IPS-NIHi11 (cell line): ENCODE measurements at places on chromosomes 6 and 20.

DNA sequence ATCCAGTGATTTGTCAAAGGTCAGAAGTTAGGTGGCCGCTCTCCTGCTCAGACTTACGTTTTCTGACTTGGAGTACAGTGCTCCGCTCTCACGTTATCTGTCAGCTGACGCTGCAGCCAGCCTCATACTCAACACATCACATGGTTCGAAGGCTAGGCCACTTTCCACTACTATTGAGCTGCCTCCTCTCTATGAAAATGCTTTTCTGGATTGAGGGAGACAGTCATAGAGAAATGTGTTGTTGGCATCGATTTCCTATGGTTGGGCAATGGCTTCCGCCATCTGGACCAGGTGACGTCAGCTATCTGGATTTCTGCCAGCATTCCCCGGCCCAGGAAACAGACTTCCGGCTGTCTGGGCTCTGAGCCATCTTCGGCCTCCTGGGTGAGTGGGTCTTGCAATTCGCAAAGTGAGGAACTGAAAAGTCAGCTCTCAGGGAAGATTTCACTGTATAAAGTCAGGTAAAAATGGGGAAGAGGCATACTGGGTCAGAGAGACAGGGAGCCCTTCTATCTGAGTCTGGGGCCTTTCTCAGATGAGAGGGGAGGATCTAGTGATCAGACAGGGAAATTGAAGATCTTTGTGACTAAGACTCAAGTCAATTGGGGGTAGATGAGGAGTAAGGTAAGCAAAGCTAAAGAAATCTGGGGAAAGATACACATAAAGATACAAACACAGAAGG lies 37.5 kb upstream of the IER3 start:
- peak; percentile 49 for DNase-seq

- no peak for DNase-seq
Measured at GRCh38 chr6:35635601-35636597, 52.8 kb downstream of the FKBP5 start.

DNA sequence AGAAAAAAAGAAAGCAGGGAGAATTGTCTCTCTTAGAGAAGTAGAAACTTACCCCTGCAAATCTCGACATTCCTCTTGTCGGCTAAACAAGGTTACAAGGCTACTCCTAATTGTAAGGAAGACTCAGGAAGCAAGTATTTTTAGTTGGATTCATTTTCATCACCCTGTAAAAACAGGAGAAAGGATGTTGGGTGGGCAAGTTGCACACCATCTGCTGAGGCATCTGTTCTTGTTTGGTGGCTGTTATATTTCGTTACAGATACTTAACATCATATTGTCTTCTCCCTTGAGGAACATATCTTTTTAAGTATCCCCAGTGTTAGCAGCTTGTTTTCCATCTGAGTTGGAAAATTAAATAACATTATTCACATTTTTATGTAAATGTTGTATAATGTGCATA lies 187.5 kb downstream of the PLCB4 start:
- DNase-seq = no peak

- no peak for DNase-seq
Measured at GRCh38 chr6:1515280-1515679, 94.4 kb upstream of the FOXC1 start.

- DNase-seq = no peak
Measured at GRCh38 chr6:156851454-156851921, 74.3 kb downstream of the ARID1B start.

DNA sequence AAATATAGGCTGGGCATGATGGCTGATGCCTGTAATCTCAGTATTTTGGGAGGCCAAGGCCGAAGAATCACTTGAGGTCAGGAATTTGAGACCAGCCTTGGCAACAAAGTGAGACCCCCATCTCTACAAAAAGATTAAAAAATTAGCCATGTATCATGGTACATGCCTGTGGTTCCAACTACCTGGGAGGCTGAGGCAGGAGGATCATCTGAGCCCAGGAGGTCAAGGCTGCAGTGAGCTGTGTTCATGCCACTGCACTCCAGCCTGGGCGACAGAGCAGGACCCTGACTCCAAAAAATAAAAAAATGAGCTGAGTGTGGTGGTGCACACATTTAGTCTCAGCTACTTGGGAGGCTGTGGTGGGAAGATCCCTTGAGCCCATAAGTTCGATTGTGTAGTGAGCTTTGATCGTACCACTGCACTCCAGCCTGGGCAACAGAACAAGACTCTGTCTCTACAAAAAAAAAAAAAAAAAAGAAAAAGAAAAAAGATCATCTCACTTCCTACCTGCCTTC lies 10.1 kb upstream of the GUCA1B start:
- no peak for DNase-seq

- peak; percentile 43 for DNase-seq
Measured at GRCh38 chr6:130362128-130362527, 3.7 kb upstream of the TMEM200A start.

GRCh38 chr6:166745801-166746668 lies 119.0 kb upstream of the RPS6KA2 start:
- DNase-seq = no peak

DNA sequence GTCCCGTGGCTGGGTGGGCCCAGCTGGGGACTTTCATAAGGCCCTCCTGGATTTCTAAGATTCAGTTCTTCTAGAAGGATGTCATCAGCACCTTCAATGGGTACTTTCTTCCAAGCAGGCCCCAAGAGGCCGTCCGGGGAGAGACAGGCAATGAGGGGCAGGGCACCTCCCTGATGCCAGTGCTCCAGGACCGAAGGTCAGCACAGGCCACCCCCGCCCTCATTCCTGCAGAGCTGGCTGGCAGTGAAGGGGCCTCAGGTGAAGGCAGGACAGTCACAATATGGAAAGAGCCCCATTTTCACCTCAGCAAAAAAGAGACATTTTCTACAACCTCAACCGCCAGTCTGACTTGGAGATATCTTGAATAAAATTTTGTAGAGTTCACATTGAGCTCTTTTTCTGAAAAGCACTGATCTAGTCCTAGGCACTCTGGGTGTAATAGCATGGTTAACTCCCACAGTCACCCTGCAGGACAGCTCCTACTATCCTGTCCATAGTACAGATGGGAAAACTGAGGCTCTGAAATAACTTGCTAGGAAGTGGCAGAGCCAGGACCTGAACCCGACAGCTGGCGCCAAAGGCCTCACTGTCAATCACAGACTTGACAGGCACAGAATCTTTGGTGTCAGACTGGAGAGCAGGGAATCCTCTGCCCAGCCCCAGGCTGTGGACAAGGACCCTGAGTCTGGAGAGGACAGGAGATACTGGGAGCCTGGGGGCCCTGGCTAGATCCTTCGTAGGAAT lies 50.3 kb downstream of the RRBP1 start:
- no peak for DNase-seq

DNA sequence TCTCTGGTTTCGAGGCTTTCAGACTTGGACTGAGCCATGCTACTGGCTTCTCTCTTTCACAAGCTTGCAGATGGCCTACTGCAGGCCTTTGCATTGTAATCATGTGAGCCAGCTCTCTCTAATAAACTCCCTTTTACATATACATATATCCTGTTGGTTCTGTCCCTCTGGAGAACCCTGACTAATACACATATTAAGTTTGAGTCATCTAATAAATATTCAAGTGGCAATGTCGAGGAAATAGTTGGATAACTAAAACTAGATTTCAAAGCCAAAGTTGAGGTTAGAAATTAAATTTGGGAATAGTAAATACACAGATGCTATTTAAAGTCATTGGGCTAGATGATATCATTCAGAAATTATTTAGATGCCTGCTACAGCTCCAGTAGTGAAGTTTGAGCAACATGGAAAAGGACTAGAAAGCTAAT lies 1343.4 kb downstream of the GRIK2 start:
- DNase-seq = no peak

DNA sequence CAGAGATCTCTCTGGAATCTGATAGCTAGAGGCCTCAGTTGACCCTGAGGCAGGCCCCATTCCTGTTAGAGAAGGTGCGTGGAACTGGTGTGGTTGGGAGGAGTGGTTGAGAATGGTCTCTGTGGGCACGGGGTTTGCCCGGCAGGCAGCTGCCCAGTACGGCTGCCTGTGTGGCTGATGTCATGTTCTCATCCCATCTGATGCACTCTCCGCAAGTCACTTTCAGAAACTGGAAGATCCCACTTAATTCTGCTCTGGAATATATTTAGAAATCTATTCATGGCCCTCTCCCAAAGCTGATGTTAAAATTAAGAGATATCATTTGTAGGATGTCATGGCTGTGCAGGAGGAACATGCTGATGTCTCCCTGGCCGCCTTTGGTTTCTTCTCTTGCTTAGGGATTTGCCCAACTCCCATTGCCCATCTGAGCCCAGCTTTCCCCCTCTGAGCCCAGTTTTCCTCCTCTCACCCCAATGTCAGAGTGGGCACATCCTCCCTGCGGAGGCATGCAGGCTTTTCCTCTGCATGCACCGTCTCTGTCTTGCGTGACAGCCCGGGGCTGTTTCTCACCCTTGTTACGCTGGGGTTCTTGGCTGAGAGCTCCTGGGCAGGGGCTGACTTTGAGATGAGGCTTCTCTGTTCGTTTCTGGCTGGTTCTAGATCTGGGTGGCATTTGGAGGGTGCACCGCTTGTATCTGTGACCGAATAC lies 21.0 kb downstream of the PHACTR3 start:
- no peak for DNase-seq

DNA sequence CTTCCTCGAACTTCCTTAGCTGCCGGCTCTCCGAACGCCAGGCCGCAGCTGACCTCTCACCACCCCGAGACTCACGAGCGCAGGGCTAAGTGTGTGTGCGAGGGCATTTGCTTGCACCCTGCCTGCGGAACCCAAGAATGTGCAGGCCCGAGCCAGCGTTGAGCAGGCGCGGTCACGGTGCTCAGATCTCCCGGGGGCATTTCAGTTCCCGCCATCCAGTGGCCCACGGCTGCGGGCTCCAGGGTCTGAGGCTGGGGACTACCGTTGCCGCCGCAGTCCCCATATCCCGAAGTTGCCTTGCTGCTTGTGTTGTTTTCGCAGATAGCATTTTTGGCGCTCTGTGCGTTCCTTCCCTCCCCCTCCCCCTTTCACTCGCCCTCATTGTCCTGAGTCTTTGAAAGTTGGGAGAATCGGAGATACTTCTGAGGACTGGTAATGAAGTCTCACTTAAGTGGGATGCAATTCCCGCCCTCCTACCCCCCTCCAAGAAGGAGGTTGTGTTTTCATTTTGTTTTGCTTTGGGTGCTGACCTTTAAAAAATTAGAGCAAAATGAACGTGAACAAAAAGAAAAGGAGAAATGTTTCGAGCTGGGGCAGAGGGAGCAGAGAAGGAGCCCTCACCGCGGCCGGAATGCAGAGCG lies 1.7 kb downstream of the NR2E1 start:
- DNase-seq = peak; percentile 59

GRCh38 chr6:16486661-16487060 lies 248.3 kb downstream of the GMPR start:
- no peak for DNase-seq

DNA sequence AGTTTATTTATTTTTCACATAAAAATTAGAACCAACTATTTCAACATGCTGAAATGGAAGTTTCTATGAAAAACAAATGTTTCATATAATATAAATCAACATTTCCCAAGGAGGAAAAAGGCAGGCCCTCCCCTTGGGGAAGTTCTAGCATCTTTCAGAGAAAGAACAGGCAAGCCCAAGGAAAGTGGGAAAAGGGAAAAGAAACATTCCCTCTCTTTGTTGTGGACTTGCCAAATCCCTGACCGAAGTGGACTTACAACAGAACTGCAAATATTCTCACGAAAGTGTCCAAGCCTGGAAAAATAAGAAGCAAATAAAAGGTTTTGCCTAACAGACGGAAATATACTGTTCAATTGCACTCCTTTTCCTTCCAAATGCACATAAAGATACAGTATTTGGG lies 214.4 kb downstream of the ATXN1 start:
- DNase-seq = no peak

- no peak for DNase-seq
Measured at GRCh38 chr20:32965581-32966373, 38.5 kb downstream of the SUN5 start.

GRCh38 chr20:4242376-4242775 lies 227.0 kb upstream of the RNF24 start:
- DNase-seq = no peak

DNA sequence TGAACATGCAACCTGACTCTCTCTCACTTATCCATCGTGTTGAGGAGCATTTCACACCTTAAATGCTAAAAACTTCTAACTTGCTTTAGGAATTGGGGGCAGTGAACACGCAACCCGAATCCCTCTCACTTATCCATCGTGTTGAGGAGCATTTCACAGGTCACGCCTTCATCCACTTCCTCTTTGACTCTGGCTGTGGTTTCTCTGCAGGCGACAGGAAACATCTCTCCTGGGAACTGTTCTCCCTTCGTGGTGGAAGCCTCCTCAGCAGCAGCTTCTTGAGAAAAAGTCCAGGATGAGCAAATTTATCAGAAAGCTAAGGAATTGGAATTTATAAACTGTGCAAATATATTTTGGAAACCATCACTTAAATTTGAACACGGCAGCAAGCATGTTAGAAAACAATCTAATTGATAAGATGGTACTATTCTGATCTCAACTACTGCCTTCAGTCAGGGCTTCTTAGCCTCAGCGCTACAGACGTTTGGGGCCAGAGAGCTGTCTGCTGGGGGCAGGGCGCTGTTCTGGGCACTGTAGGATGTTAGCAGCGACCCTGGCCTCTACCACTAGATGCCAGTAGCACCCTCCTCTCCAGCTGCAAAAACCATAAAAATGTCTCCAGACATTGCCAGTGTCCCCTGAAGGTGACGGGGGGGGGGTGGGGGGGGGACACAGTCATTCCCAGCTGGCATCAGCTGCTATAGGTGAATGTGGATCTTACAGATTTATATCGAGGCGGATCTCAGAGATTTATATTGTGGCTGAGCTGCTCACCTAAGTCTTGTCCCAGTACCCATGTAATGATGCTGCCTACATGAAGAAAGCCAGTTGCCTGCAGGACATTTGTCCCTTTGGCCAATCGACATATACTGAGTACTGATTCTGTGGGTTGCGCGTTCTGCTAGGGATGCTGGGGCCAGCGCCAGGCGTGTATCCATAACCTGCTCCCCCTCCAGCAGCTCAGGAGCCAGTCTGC lies 26.2 kb downstream of the CTCFL start:
- DNase-seq = no peak

- no peak for DNase-seq
Measured at GRCh38 chr6:105326833-105327770, 75.8 kb downstream of the PREP start.

DNA sequence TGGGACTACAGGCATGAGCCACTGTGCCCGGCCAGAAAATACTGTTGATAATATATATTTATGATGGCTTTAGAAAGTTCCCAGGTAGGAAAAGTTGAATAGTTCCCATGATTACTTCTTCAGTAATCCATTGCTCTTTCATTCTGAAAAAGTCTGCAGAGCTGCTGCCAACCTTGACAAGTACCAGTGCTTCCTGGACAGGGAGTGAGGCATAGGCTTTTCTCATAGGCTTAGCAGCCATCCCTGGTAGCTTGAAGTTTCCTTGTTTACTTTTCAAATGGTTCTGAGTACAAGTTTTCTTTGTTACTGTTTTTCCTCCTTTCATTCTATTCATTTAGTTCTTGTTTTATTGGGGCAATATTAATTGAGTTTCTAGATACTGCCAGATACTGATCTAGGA lies 7.8 kb downstream of the RWDD1 start:
- DNase-seq = no peak

- DNase-seq = no peak
Measured at GRCh38 chr6:54827010-54827409, 19.6 kb upstream of the FAM83B start.

GRCh38 chr20:54839224-54839623 lies 363.8 kb downstream of the DOK5 start:
- DNase-seq = no peak

GRCh38 chr6:69102416-69102815 lies 467.3 kb downstream of the ADGRB3 start:
- DNase-seq = no peak

- no peak for DNase-seq
Measured at GRCh38 chr6:169977434-169978265, 226.2 kb downstream of the ERMARD start.
